ENCODE measurements at places on chromosomes 5 and 9.
A peak's percentile ranks its signal among the peaks of the same experiment; 100 is the strongest.

DNA sequence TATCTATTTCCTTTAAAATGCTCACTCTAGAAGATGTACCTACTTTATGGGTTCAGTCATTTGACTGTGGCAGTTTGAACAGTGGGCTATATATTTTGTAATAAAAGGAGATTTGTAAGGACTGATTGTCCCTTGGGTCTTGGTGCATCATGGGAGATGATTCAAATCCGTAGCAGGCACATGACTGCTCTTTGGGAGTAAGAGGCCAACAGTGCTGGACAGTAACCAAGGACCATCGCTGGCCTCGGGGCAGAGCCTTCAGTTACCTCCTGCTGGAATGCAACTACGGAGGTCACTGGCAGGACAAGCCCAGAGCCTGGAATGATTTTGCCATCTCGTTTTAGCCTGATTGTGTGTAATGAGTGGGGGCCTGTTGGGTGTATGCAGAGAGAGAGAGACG lies 7.0 kb upstream of the MAMDC2 start:
- DNase-seq: no peak

DNA sequence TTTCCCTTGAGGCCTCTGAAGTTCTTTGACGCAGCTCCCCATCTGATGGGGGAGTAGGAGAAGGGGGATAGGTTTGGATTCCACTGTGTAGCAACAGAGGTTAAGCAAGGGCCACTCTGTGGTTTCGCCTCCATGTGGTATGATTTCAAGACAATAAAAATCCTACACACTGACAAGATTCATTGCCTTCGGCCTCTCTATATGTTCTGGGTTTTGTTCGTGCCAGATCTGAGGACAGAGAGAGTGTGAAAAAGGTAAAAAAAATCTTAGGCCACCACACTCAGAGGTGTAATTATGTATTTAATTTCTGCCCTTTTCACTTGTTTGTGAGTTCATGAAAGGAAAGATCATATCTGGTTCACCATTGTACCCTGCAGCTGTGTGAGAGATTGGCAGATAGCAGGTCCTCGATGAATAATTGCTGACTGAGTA lies 715.2 kb upstream of the ZNF608 start:
- DNase-seq: no peak

DNA sequence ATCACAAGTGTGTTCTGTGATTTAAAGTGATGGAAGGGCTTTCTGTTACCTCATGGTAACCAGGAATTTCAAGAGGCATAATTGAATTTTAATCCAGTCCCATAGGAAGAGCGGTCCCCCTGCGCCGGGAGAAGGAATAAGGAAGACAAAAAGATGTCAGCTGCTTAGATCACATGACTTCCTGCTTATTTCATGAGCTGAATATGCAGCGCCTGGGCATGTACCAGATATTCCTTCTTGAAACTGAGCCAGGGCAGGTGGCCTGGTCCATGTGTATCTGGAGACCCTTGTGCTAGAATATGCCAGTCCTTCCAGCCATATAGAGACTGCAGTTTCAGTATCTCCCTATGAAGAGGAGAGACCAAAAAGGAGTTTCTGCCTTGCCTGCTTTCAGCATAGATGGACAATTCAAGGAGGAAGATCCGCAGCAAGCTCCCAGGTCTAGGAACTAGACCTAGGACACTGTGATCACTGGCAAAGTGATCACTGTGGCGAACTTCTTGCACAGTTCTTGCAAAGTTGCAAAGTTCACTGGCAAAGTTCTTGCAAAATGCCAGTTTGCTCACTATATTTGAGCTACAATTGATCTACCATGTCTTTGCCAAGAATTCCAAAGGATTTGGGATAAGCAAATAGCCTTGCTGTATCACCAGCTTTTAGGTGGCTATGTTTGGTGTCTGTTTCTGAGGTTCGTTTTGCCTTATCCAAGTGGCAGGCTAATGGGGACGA lies 102.9 kb upstream of the PHYKPL start:
- DNase-seq: no peak

DNA sequence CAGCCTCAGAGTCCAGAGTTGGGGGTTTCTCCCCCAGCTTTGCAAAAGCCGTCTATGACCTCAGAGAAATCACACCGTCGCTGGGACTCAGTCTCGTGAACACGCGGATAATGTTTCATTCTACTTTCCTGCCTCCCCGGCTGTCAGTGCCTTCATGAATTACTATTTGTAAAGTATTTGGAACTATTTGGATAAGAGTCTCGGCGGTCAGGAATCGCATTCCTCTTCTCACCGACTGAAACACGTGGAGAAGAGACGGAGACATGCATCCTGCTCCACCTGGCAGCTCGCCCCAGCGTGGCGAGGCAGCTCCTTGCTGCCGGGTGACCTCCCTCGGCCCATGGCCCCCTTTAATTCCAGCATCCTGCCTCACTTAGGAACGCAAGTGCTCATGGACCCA lies 23.9 kb downstream of the IRX2 start:
- no peak for DNase-seq

- peak; percentile 25 for DNase-seq
Observed at GRCh38 chr5:177035976-177036375, 13.5 kb downstream of the ZNF346 start.

- no peak for DNase-seq
Observed at GRCh38 chr9:109064963-109065702, 51.8 kb upstream of the CTNNAL1 start.

DNA sequence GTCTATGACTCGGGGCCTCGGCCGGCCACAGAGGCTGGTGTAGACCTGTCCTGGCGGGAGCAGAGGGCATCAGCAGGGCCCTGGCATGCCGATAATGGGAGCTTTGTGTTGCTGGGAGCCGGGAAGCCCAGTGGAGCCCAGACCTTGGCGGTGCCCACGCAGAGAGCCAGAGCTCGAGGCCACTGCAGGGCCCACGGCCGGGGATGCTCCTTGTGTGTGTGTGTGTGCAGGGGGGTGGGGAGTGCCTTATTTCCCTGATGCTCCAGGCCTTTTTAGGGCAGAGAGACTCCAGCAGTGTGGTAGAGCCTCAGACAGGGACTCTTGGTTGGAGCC lies 5.4 kb upstream of the SLC6A18 start:
- DNase-seq: no peak

GRCh38 chr9:21656776-21657674 lies 145.4 kb upstream of the MTAP start:
- peak; percentile 78 for DNase-seq

DNA sequence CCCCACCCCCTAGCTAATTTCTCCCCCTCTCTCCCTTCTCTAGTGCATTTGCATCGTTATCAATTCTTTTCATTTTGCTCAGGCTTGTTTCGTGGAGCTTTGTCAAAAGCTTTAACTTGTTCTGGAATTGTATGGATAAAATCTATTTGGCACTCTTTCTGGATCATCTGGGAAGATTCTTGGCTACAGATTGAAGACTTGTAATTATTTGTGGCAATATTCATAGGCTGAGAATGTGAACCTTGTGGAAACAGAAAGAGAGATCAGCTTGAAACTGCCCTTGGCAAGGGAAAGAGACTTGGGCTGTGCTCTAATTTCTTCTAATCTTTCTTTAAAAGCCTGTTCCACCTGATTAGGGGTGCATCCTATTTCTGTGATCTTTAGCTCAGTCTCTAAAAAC lies 340.6 kb upstream of the DAB2 start:
- peak; percentile 48 for DNase-seq

GRCh38 chr5:78019744-78020143 lies 243.6 kb upstream of the TBCA start:
- DNase-seq: no peak

DNA sequence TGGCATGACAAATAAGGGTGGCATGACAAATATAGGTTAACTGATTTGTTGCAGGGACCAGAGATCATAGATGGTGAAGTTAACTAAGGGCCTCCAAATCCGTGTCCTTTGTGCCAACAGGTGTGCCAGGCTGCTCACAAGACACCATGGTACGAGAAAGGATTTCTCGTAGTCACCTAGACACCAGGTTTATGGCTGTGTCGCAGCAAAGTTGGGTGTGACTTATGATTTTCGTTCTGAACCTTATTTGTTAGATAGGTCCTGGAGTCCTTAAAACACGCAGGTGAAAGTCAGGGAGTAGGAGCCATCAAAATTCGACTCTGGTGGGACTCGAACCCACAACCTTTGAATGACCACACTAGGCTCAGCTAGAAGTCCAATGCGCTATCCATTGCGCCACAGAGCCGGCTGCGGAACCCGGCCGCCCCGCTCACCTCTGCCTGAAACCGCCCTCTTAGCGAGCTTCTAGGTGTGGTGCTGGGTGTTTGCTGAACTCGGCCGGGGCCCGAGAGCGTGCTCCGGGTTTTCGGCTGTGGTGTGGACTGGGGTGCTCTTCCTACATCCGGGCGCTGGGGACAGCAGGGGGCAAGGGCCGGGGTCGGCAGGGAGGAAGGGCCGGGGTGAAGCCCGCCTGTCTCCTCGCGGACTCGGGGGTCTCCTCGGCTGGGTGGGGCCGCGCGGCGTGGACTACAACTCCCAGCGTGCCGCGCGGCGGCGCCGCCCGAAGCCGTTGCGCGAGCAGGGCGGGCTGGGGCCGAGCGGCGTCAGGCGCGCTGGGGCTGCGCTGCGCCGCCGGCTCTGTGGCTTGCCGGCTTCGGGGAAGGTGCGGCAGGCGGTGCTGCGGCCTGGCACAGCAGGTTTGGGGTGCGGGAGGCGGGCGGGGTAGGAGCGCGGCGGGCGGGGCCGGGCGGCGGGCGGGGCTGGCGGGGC lies at the start of gene SLC27A4:
Gene SLC27A4, plus strand, starts transcription at position 767 of the 930 bp plus-strand sequence. CDS start 2,606 bp downstream, outside the sequence.
- peak; percentile 95 for DNase-seq

DNA sequence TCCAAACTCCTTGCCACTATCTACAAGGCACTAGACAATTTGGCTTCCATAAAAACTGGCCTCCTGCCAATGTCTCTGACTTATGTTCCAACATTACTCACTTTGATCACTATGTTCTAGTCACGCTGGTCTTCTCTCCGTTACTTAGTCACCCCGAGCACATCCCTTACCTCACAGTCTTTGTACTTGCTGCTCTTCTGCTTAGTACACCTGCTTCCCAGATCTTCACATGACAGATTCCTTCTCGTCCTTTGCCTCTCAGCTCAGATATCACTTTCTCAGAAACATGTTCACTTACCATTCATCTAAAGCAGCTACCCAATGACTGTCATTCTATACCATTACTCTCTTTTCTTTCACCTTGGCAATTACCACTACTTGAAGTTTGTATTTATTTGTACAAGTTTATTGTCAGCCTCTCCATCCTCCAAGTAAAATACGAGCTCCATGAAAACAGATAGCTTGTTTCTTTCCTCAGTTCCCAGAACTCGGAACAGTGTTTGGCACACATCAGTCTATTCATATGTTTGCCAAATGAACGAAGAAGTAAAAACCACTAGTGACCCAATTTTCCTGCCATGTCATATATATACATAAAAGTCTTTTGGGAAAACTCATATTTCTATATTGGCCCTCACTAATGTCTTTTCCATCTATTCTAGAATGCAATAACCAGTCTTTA lies 5.9 kb upstream of the SLC22A5 start:
- DNase-seq: peak; percentile 73

- no peak for DNase-seq
Observed at GRCh38 chr9:133657120-133657661, 21.0 kb downstream of the DBH start.

DNA sequence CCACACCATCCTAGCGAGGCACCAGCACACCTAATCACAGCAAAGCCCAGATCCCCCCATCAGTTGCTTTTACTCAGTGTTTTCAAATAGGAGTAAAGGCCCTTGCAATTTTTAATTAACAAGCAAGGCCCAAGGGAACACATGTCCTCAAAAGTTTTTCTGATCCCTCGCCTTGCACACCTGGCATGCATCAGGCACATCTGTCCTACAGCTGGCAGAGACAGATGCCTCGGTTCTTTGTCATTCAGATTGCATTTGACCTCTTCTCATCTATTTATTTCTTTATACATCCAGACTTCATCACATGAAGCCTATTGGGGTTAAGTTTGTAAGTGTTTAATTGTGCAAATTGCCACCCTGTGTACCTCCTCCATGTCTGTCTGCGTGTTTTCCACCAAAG lies 241.4 kb downstream of the MARCHF11 start:
- DNase-seq: no peak

GRCh38 chr9:127562279-127562796 lies 49.7 kb upstream of the STXBP1 start:
- DNase-seq: no peak

DNA sequence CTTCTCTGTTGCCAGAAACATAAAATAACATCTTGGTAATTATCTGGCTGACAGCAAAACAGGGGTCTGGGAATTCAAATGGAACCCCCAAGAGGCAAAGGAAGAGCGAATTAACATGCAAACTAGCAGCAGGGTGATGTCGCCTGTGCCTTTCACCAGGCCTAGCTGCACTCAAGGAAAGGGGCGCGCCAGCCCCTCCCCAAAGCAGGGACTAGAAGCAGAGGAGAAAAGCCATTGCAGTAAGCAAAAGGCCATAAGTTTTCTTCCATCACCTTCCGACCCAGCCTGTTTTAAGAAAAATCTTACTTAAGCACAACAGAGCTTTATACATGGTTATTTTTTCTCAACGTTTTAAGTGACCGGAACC lies 539 bp downstream of the POC5 start:
- DNase-seq: no peak

GRCh38 chr5:177967221-177967887 lies 28.7 kb downstream of the PROP1 start:
- no peak for DNase-seq

GRCh38 chr5:177479774-177480173 lies 6.3 kb upstream of the DBN1 start:
- no peak for DNase-seq

DNA sequence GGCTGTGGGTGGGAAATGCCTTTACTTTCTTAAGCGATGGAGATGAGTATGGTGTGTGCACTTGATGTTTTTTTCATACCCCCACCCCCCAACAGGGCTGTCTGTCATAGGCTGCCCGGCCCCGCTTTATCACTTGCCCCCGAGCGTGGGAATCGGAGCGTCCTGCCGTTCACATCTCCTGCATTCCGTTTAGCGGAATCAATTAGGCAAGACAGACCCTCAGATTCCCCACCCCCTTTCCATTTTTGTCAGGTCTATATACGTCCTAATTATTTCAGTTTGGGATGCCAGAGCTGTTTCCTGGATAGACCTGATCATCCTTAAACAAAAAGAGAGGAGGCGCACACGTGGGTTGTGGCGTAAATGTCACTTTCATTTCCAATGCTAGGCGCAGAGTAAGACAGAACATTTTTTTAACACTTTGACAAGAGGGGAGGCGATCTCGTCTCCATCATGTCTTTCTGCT lies 217.2 kb downstream of the MEF2C start:
- DNase-seq: no peak

- no peak for DNase-seq
Observed at GRCh38 chr5:133778636-133779035, 166.3 kb upstream of the FSTL4 start.

DNA sequence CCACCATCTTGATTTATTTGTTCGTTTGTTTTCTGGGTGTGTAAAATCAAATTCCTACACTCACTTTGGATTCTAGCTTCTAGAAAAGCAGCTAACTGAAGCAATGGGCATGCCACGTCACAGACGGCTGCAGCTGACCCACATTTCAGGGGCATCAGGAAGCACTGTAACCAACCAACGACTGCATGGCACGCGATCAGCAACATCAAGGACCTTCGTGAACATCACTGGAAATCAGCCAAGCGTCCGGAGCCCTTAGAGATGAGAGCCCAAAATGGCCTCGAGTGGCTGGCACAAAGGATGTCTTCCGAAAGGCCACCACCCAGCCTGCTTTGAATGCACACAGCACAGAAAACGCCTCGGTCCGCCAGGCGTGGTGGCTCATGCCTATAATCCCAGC lies 191.1 kb downstream of the OLFM1 start:
- DNase-seq: no peak

- peak; percentile 37 for DNase-seq
Observed at GRCh38 chr5:115946655-115947054, 15.6 kb upstream of the LVRN start.

Data from AG20443 (cell line).